Activated CD4-positive, alpha-beta memory T cell treated with anti-CD3 and anti-CD28 coated beads, Interleukin-2, amount 10 ng/mL, durations not matched to agents 7 days and 5 days (primary cell): ENCODE measurements at places on chromosomes 6 and 20.
A peak's percentile ranks its signal among the peaks of the same experiment; 100 is the strongest.

DNA sequence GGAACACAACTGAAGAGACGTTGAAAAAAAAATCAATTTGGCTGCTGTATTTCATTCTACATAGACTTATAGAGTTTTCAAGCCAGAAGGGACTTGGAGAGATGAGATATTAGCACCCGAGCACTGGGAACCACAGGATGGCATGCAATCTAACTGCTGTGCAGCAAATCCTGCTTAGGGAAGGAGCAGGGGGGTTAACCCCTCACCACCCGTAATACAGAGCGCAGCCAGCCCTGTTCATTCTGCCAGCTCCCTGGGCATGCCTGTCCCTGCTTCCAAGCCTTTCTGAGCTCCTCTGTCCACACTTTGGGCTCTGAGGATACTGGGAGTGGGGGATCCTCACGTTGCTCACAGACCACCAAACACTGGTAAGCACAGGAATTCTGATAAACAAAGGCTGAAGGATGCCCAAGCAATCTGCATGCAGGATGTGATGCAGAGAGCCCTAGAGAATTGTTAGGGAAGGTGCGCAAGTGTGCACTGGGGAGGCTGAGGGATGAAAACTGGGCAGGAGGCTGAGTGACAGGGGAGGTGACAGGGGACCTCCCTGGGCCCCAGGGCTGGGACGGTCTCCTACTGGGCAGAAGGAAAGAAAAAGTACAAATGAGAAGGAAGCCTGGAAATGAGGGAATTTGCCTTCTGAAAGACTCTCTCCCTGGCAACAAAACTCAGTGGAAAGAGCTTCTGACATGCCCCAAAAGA, 34.0 kb downstream of the CPNE5 start:
- no peak for DNase-seq

- no peak for DNase-seq
Observed at GRCh38 chr20:52814371-52814770, 157.8 kb upstream of the TSHZ2 start.

DNA sequence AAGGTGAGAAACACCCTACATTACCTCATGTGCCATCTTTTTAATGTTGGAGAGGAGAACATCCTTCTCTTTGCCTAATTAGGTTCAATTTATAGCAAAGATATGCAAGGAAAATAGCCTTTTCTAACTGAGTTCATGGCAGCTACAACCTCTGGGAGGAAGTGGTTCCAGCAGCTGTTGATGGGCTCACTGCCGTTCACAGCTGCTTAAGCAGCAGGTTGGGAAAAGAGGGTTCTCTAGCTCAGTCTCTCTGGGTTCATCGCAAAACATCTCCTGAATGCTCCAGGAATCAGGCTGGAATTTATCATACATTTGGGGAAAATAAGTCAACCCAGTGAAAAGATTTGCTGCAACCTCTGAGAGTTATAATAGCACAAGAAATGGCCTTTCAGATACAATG, 115.1 kb downstream of the UNC5CL start:
- no peak for DNase-seq

DNA sequence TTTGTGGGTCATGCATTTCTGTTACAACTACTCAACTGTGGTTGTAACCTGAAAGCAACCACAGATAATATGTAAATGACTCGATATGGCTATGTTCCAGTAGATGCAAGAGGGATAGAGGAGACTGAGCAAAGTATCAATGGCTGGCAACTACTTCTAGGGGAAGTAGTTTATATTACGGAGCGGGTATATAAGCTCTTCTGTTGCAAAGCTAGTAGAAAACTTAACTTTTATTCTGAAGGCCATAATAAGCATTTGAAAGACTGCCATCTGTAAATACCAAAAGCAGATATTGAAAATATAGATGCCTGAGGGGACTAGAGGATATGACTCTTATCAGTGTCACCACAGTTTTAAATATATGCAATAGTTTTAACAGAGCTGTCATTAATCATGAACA, 655.3 kb downstream of the PHF3 start:
- no peak for DNase-seq

DNA sequence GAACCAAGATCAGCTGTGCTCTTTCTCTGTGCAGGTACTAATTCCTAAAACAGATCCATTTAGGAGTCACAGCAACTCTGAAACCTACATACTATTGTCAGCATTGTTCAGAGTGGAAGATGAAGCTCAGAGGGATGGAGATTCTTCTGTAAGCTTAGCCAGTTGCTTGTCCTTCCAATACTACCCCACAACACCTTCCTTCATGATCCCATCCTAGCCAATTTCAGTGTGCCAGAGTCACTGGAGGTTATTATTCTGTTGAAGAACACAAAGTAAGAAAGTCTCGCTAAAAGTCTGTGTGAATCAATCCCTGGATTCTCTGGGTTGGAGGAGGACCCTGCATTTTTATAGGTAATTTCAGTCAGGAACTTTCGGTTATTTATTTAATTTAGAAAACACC, 2.3 kb downstream of the POPDC3 start:
- no peak for DNase-seq

GRCh38 chr6:17035257-17036064, 66.4 kb upstream of the STMND1 start:
- no peak for DNase-seq

DNA sequence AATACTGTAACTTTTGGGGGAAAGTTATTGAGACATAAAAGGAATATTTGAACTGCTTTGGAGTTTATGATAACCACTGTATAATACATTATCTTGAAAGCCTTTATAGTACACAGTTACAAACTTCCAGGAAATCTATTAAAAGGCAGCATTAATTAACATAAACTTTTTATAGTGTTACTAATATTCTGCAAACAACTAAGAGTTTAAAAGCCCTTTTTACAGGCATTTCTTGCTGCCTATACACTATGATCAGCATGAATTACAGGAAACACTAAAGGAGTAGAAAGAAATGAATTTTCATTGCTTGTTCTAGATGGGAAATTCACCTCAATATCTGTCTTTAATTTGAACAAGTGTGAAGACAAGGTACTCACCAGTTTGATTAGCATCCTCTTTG, 252.3 kb upstream of the ZFP64 start:
- no peak for DNase-seq

DNA sequence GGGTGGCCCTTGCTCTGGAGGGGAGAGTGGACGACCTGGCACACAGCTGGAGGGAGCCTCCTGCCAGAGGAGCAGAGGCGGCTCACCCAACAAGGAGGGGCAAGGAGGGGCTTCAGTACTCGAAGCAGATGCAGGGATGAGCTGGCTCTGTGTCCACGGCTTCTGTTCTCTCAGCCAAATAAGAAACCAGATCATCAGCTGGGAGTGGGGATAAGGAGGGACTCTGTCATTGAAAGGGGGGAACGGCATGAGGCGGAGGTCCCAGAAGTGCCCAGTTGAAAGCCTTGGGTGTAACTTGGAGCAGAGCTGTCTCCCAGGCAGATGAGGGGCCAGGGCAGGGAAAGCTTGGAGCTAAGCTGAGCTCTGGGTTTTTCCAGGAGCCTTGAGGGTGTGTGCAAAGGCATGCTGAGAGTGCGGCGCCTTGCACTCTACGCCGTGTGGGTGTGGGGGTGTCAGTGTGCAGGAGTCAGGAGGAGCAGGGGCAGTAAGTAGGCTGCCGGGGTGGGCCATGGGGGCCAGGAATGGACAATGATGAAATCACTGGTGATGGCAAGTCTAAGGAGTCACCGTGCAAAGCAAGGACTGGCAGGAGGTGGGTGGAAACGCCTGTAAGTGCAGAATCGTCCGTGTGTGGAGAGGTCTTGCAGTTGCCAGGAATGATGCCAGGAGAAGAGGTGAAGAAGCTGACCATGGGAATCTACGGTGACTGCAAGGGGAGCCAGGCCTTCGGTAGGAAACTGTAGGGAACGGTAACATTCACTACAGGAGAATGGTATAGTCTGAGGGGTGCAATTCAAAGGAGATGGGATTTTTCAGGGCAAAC, 85.4 kb upstream of the FOXQ1 start:
- DNase-seq, result no peak

- DNase-seq, result peak; percentile 36
Observed at GRCh38 chr6:31663961-31664789, 622 bp downstream of the GPANK1 start.

GRCh38 chr20:59836767-59837166, 96.7 kb downstream of the SYCP2 start:
- DNase-seq, result no peak

DNA sequence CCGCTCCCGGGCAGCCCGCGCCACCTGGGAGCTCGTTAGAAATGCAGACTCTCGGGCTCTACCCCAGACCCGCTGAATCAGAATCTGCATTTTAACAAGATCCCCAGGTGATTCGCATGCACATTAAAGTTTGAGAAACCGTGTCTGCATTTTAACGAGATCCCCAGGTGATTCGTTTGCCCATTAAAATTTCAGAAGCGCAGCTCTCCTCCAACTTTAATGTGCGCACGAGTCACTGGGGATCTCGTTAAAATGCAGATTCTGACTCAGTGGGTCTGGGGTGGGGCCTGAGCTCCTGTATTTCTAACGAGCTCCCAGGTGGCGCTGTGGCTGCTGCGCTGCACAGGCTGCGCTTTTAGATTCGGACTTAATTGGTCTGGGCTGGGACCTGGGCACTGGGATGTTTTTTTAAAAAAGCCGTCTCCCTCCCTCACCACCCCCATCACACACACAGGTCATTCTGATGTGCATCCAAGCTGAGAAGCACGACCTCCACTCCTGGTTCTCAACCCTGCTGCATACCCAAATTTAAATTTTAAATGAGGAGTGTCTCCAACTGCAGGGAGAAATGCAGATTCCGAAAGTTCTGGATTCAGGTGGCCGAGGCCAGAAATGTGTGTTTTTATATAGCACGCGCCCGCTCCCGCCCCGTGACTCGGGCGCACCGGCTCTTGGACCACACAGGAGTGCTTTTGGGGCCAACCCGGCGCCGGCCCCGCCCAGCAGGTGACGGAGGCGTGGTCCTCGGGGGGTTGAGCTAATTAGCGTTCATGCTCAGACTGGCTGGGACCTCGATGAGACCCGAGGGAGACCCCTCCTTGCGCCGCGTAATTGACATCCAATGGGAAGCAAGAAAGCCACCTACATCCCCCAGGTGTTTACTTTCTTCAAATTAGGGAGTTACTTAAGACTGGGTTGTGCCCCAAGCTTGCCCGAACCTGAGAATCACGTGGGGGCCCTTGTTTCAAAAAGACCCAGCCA, 85.8 kb downstream of the ZFP64 start:
- no peak for DNase-seq

- no peak for DNase-seq
Observed at GRCh38 chr6:136034422-136034821, 182.9 kb downstream of the PDE7B start.

GRCh38 chr6:149545258-149545753, 537 bp downstream of the PPIL4 start:
- DNase-seq, result peak; percentile 69

DNA sequence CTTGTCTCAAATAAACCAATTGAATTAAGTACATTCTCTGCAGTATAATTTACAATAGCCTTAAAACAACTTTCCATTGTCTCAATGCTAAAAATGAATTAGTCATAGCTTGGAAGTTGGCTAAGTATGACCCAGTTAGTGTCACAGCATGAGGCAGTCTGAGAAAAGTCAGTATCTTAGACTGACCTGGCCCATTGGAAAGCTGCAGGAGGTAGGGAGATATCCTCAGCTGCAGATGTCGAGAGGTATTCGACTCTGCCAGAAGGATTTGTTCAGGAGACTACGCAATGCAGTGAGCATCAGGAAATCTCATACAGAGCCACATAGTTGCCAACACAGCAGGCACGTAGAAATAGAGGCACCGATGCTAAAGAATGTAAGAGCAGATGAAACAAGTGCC, 350.9 kb upstream of the NRSN1 start:
- no peak for DNase-seq

GRCh38 chr6:109912118-109912517, 66.0 kb upstream of the GPR6 start:
- DNase-seq, result no peak

GRCh38 chr6:47241742-47242482, 67.8 kb downstream of the TNFRSF21 start:
- DNase-seq, result no peak

DNA sequence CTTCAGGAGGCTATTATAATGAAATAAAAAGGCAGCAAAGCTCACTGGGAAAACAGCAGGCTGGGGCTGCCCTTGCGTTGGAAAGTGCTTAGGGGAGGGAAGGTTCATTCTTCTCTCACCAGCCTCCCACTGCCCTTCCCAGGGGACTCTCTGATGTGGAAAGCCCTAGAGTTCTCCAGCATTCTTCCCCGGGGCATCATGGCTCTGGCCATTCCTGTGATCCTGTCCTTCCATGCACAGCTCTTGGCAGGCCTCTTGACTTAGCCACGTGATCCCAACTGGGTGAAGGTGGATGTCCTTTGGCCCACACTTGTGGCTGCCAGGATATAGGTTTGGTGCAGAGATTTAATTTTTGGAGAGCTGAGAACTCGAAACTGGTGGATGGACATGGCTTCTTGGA, 58.0 kb upstream of the ZNF831 start:
- DNase-seq, result no peak

- DNase-seq, result no peak
Observed at GRCh38 chr20:21273755-21274386, 29.3 kb upstream of the XRN2 start.

GRCh38 chr6:143757346-143757832, 79.6 kb downstream of the PHACTR2 start:
- no peak for DNase-seq

- DNase-seq, result no peak
Observed at GRCh38 chr20:24370249-24370648, 99.2 kb upstream of the SYNDIG1 start.

GRCh38 chr6:119119989-119120388, 41.5 kb upstream of the FAM184A start:
- no peak for DNase-seq
